Activated T-cell treated with anti-CD3 and anti-CD28 coated beads, Interleukin-2, amount 50 U/mL, for 72 hours (primary cell): ENCODE measurements at places on chromosomes 7 and 10. TPM values are rescaled to one million over a fixed set of nuclear protein-coding genes. Genes with fewer than 3 reads are reported as not detected.
A peak's percentile ranks its signal among the peaks of the same experiment; 100 is the strongest.

STK31 gene
- total RNA-seq: not detected

GRCh38 chr10:101566333-101567164 is 21.5 kb downstream of the POLL start:
- no peak overlapping the region for H3K27ac ChIP-seq
- H3K4me3 ChIP-seq: peak overlapping the region; percentile 49
- DNase-seq: no peak
- H3K36me3 ChIP-seq: no peaks in the 10 kb centered on the region

- H3K4me3 ChIP-seq: no peak overlapping the region
- no peaks in the 10 kb centered on the region for H3K36me3 ChIP-seq
- H3K27me3 ChIP-seq: no peaks in the 10 kb centered on the region
- peaks cover 24% of the 10 kb centered on the region for H3K4me1 ChIP-seq
- H3K27ac ChIP-seq: no peak overlapping the region
These were observed 3.0 kb downstream of the LRWD1 start for GRCh38 chr7:102467581-102468477.

- DNase-seq: no peak
- H3K4me3 ChIP-seq: no peak overlapping the region
- H3K36me3 ChIP-seq: no peaks in the 10 kb centered on the region
- H3K27me3 ChIP-seq: no peaks in the 10 kb centered on the region
These were observed 107.3 kb upstream of the SGCE start for GRCh38 chr7:94763268-94763667.

GRCh38 chr7:1965579-1966294 is 267.0 kb downstream of the MAD1L1 start:
- H3K27me3 ChIP-seq: no peaks in the 10 kb centered on the region
- no peak overlapping the region for H3K27ac ChIP-seq
- no peak for DNase-seq
- H3K4me3 ChIP-seq: no peak overlapping the region
- peaks cover 16% of the 10 kb centered on the region for H3K36me3 ChIP-seq

DNA sequence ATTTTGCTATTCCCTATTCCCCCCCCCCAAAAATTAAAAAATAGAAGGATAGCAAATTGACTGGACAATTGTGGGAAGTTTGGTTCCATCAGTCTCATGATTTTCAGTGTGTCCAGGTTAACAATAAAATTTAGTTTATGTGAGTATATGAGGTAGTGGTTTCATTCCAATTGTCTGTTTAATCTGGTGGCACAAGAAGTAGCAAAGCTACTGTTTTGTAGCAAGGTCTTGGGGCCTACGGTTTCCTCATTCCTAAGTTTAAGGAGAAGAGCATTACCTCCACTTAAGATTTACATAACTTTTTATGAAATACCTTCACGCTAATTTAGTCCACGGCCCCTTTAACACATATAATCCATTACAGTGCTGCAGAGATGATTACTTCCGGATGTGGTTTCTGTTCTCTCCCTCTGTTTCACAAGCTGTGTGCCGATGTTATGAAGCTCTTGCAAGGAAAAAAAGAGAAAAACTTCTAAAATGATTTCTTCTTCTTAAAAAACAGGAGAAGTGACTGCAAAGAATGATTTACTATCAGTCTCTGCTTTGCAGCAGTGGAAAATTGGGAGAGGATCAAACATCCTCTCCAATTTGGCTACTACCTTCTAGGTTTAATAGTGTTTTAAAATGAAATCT is 32.7 kb upstream of the NPVF start:
- no peaks in the 10 kb centered on the region for H3K36me3 ChIP-seq
- peaks cover 34% of the 10 kb centered on the region for H3K4me1 ChIP-seq
- DNase-seq: no peak

CTAGE8 gene
- total RNA-seq: not detected

DNA sequence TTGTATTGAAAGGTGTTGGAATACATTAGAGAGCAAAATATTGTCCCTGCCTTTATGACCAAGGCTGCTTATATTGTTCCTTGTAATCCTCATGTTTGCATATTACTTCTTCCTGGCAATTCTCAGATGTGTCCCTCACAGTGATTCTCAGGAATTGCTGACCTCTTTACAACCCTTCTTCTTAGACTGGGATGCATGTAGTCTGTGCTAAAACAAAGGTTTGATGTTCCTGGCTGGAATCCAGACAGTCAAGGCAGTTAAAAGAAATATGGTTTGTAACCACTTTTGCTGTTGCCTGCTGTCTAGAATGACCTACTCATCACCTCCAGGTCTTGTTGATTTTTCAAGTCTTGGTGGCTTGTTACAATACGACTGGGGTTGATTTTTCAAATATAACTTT is 367.6 kb downstream of the HGF start:
- H3K27me3 ChIP-seq: no peaks in the 10 kb centered on the region
- DNase-seq: no peak
- no peak overlapping the region for H3K27ac ChIP-seq
- H3K4me3 ChIP-seq: no peak overlapping the region
- H3K36me3 ChIP-seq: no peaks in the 10 kb centered on the region

- no peaks in the 10 kb centered on the region for H3K27me3 ChIP-seq
- peak overlapping the region; percentile 82 for H3K27ac ChIP-seq
- H3K4me3 ChIP-seq: peak overlapping the region; percentile 78
These were observed 95.5 kb downstream of the CELF2 start for GRCh38 chr10:11113156-11113555.

DNA sequence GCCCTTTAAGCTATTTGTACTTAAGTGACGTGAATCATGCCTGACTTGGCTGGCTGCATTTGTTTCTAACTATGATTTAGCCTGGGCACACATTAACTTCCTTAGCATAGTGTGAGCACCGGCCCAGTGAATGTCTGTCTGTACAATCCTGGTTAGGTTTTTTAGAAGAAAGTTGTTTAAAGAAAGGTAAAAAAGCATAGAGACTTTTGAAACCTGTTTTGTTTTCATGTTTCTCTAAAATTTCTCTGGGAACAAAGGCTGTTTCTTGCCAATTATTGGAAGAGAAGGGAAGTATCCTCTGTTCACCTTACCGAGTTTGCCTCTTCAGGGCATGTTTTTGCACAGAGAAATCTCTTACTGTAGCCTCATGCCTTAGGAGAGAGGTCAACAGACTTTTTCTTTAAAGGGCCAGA is 42.9 kb upstream of the MET start:
- no peak overlapping the region for H3K4me3 ChIP-seq
- H3K4me1 ChIP-seq: no peaks in the 10 kb centered on the region
- H3K27me3 ChIP-seq: peaks cover 17% of the 10 kb centered on the region
- no peak for DNase-seq

MORN4 gene
- 4.4 TPM for total RNA-seq

DNA sequence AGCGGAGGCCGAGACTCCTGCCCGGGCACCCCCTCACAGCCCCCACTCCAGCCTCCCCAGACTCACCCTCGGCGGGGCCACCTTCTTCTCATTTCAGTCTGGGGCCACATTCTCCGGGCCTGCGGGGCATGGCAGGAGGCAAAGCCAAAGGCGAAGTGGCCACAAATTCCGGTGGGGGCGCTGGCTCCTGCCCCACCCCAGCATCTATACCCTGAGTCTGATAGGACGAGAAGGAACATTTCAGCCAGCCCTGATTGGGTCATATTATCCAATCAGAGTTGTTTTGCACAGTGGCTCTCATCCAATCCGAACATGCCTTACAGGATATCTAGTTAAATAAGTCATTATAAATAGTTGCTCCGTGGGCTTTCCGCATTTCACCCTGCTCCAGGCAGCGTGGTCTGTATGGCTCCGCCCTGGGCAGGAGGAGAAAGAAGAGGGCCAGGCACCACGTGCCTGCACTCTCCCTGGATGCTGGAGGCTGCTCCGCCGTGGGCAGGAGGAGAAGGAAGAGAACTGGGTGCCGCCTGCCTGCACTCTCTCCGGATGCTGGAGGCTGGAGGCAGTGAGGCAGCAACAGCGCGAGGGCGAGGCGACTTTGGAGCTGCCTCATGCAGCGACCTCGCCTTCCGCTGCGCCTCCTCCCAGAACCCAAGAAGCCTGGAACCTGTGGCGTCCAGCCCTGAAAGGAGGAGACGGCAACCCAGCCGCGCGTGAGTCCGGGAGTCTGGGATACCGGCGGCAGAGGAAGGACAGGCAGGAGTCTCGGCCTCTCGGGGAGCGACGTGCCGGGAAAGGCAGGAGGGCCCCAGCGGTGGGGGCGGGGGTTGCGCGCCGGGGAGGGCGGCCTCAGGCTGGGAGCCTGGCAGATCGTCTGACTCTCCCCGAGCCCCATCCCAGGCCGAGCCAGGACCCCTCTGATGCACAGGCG is 162.9 kb downstream of the ZNF33B start:
- peaks cover 38% of the 10 kb centered on the region for H3K27me3 ChIP-seq
- DNase-seq: no peak
- H3K4me3 ChIP-seq: peak overlapping the region; percentile 22

DNA sequence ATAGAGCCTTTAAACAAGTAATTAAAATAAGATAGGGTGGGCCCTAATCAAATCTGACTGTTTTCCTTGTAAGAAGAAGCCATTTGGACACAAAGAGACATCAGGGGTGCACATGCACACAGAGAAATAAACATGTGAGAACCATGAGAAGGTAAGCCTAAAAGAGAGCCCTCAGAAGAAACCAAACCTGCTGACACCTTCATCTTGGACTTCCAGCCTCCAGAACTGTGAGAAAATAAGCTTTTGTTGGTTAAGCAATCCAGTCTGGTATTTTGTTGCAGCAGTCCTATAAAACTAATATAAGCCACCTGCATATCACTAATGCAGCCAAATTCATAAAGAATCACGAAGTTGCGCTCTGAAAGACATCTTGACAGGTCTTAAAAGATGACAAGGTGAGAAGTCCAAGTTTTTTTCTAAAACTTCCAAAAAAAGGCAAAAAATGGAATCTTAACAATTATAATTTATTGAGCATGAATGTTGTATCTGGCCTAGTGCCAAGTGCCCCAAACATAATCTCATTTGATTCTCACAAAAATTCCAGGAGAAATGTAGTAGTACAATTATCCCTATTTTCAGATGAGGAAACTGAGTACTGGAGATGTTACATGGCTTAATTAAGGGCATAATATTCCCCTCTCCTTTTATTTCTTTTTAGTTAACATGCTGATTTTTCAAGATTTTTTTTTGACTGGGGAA is 34.3 kb upstream of the FAM133B start:
- H3K27me3 ChIP-seq: no peaks in the 10 kb centered on the region
- H3K4me1 ChIP-seq: peaks cover 91% of the 10 kb centered on the region
- peak overlapping the region; percentile 93 for H3K27ac ChIP-seq
- DNase-seq: no peak
- H3K36me3 ChIP-seq: peaks cover 71% of the 10 kb centered on the region

- H3K4me1 ChIP-seq: peaks cover 9% of the 10 kb centered on the region
- H3K36me3 ChIP-seq: no peaks in the 10 kb centered on the region
- H3K27ac ChIP-seq: no peak overlapping the region
These were observed 4.9 kb upstream of the GRID2IP start for GRCh38 chr7:6556196-6556595.

SHTN1 gene
- total RNA-seq: 0.19 TPM

TMEM176A gene
- 0.24 TPM for total RNA-seq
